ENCODE measurements at places on chromosomes 1 and 21.

- no peak for DNase-seq
Measured at GRCh38 chr1:235597867-235598553, 51.6 kb downstream of the GNG4 start.

DNA sequence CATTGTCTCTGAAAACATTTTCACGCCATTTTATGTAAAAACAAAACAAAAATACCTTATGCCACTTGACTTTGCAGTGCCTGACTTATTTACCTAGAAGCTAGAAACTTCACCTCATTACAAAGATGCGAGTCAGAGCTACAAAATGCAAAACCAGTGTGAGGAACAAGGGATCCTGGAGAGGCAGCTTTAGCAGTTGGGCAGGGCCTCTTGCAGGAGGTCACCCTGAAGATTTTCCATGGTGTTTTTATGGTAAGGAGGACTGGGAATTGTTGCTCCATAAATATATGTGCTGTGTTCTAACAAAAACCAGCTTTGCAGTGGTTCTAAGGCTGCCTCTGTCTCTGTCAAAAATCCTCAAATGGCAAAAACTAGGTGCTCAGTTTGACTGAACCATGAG is 36.4 kb upstream of the TARBP1 start:
- DNase-seq, result no peak

DNA sequence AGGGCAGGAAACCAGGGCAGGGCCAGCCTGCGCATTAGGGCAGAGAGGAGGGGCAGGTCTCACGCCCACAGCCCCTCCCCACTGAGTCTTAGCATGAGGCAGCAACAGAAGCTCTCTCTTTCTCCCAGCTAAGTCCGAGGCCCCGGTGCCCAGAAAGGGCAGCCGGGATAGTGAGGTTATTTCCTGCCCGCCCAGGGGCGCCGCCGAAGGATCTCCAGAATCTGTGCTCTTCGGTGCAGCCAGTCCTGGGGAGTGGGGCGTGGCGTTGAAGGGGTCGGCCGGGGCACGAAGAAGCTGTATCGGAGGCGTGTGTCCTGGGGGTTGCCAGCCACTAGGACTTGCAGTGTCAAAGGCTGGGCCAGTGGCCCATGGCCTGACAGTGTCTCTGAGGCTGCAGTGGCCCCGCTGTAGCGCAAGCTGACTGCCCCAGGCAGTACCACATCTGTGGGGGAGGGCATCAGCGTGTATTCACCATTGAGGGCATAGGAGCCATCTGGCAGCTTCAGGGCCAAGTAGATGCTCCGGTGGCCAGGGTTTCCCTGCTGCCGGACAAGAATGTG is 7.8 kb downstream of the ADAMTS4 start:
- no peak for DNase-seq

DNA sequence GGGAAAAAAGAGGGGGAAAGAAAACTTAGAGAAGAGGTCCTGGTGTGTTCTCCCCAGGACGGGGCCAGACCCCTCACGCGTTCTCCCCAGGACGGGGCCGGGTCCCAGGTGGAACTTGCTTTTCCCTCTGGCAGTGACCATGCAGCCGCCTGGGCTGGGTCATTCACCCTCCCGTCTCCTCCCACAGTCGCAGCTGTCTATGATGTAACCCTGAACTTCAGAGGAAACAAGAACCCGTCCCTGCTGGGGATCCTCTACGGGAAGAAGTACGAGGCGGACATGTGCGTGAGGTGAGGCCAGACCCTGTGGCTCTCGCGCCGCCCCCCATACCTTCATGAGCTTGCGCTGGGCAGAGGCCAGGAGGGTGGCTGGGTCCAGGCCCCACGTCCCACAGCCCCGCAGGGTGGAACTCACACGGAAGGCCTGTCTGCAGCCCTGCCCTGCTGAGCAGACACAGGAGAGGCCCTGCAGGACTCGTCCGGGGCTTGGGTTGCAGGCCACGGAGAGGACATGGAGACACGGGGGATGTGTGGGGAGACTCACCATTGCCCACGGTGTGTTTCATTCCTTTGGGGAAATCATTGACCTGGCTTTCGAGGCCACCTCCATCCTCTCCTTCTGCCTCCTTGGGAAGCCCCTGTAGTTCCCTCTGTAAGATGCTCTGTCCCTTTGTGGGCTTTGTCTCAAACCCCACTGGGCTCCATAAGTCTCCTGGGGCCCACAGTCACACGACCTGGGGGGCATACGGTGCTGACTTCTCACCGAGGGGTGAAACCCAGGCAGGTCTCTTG is 40.7 kb upstream of the TRAPPC10 start:
- DNase-seq, result no peak

DNA sequence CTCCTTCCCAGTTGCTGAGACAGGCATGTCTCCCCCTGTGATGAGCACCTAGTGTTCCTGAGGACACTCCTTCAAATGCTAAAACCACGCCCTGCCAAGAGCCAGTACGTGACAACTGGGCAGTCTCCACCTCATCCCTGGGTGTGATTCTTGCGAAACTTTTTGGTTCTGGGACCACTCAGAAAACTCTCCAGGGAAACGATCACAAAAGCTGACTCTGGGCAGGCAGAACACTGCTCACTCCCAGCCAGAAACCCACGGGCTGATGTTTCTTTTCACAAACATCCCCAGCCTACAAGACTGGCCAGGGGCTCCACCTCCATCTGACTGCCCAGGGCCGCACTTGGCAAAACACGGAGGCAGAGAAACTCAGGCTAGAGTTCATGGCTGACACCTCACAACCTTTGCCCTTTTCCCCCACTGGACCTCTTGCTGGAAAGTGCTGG is 24.4 kb downstream of the DHRS3 start:
- DNase-seq, result no peak

- no peak for DNase-seq
Measured at GRCh38 chr1:214700437-214700836, 97.4 kb downstream of the CENPF start.

GRCh38 chr1:98034505-98034904 is 113.7 kb upstream of the DPYD start:
- no peak for DNase-seq

DNA sequence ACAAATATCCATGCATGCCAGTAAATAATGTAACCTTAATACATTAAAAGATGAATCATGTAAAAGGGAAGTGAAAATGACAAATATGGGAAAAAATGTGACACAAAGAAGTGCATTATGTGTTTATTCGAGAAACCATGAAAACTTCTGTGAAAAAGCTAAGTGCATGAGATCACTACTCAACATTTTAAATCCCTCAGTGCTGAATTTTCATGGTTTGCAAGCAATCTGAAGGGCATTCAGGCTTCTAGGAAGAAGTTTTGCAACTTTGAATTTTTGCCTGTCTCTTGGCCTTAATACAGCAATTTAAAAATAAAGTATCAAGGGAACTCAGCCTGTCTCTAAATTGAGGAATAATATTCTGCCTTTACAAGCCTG is 78.2 kb downstream of the MAP3K7CL start:
- no peak for DNase-seq

DNA sequence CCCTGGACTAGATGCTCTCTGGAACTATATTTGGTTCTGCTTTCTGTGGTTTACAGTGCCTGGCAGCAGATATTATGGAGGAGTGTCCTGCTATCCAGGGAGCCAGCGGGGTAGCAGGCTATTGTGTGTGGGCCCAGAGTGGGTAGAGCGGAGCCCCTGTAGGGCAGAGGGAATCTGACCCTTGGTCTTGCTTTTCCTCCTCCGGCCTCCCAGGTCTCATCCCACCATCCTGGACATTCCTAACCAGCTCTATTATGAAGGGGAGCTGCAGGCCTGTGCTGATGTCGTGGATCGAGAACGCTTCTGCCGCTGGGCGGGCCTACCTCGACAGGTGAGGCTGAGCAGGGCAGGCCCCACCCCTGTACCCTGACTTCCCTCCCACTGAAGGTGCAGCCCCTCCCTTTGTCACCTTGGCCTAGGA is 9.1 kb downstream of the RHOC start:
- no peak for DNase-seq

DNA sequence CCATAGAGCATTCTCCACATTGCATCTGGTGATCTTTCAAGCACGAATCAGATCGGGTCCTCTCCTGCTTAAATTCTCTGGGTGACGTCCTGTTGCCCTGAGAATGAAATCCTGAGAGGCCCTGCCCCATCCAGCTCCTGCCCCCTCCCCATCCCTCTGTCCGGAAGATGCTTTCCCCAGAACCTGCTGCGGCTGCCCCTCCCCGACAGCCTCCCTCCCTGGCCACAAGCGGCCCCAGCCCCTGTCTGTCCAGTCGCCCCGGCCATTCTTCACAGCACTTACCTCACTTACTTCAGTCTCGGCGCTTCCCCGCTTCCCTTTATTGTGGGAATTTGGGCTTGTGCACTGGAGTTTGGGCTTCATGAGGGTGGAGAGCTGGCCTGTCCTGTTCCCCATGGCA is 40.3 kb downstream of the TAS1R2 start:
- DNase-seq, result no peak

DNA sequence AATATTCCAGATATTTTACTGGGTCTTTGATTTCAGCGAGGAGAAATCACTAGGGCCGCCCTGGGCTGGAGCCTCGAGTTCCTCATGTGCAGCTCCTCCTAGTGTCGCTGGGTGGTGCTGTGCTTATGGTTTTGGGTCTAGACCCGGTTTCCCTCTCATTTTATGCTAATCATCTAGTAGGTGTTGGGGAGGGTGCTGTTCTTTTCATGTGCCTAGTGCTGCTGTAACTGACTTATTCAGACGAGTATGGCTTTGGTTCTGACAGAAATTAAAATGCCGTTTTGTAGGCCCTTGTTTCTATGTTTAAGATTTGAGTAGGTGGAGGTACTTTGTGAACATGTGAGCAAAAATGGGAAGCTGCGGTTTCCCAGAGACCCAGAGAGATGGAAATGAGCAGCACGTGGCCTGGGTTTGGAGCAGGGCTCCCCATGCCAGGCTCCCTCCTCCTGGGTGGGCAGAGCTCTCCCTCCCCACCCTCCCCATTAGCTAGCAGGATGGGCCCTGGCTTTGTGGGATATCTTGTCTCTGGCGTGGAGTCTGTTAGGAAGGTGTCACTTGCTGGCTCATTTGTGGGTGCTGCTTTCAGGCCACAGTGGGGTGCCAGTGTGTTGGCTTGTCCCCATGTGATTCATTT is 74.0 kb upstream of the GPR88 start:
- peak; percentile 82 for DNase-seq

- DNase-seq, result no peak
Measured at GRCh38 chr1:68969441-68969840, 472.6 kb upstream of the DEPDC1 start.

GRCh38 chr1:163922743-163923201 is 601.0 kb downstream of the NUF2 start:
- DNase-seq, result no peak

DNA sequence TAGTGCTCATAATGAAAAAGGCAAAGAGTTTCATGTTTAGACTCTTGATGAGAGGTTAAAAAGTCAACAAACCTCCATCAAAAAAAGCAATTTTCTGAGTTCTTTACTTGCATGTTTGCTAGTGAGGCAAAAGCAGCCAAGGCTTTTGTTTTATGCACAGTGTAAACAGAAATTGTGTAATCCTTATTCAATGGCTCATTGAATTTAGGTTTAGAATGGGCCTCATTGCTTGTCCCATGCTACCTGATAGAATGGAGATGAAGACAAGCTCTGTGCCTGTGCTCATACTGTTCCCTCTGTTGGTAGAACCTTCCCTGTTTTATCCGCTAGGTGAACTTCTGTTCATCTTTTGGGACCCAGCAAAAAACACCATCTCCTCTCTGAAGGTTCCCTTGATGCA is 10.0 kb upstream of the LRRC8D start:
- no peak for DNase-seq

DNA sequence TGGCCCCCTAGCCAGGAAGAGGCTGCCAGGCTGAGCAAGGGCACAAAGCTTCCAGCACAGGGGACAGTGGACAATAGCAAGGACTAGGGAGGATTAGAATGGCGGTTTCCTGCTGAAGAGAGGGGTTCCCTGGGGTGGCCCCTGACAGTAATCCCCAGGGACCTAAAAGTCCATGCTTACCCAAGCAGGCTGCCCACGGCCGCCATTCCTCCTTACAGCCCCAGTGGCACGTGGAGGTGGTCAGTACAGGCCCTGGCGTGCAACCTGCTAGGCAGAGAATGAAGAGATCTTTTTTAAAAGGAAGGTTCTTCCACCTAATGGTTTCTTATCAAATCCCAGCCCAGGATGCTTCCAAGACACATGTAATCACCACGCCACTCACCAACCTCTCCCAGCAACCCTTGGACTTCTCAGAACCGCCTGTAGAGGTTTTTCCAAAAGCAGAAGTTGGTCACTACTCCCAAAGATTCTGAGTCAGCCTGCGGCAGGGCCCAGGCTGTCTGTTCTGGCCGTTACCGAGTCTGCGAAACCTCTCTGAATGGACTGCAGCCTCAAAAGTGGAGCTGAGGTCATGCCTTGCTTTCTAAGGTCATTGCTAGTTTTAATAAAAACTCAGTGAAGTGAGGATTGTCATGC is 926 bp downstream of the MRPL55 start:
- DNase-seq, result no peak

DNA sequence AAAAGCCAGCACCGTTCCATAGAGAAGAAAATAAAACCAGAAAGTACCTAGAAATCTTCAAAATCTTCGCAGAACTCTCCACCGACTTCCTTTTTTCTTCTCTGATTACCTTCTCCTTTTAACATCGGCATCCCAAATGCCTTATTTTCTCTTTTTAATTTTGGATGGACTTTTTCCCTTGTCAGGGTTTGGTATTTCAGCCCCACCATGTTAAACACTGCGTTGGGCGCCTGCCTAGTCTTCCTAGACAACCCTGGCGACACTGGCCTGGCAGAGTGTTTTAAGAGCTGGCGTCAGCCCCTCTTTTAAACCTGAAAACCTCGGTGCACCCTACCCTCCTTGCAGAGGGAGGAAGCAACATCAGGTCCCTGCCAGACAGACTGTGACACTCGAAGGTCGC is 66.0 kb upstream of the EFHD2 start:
- DNase-seq, result no peak

DNA sequence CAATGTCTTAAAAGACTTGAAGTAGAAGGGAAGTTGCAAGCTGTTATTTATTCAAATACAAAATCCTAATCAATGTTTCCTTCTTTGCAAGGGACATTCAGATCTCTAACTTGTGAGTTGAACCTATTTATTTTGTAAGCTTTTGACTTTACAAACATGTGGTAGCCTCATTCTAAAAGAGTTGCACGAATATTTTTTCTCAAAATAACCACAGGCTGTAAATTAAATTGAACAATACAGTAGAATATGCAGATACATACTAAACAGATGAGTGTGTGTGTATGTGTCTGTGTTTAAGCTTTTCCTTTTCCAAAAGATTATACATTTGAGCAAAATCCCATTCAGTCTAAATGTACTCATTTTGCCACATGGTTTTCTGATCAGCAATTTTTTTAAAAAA is 4.8 kb upstream of the DYNLT5 start:
- DNase-seq, result no peak

DNA sequence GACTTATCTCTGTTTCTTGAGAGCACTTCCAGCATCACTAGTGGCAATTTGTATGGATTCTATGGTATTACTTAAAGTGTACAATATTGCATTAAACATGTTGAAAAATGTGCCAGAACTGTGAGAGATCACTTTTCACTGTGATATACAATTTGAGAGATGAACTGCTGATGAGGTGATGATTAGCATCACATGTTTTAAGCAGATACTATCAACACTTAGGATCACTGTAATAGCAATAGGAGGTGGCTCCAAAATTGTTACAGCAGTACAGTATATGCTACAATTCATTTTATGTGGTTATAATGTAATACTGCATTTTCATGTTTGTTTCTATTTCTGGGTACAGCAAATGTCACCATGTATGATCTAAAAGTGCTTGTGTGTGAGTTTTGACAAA is 570.0 kb downstream of the PTPRC start:
- DNase-seq, result no peak

All from activated CD4-positive, alpha-beta T cell treated with anti-CD3 and anti-CD28 coated beads, Interleukin-2, amount 10 ng/mL, durations not matched to agents 24 days and 14 days (primary cell).